ENCODE measurements at places on chromosomes 3 and 15.

DNA sequence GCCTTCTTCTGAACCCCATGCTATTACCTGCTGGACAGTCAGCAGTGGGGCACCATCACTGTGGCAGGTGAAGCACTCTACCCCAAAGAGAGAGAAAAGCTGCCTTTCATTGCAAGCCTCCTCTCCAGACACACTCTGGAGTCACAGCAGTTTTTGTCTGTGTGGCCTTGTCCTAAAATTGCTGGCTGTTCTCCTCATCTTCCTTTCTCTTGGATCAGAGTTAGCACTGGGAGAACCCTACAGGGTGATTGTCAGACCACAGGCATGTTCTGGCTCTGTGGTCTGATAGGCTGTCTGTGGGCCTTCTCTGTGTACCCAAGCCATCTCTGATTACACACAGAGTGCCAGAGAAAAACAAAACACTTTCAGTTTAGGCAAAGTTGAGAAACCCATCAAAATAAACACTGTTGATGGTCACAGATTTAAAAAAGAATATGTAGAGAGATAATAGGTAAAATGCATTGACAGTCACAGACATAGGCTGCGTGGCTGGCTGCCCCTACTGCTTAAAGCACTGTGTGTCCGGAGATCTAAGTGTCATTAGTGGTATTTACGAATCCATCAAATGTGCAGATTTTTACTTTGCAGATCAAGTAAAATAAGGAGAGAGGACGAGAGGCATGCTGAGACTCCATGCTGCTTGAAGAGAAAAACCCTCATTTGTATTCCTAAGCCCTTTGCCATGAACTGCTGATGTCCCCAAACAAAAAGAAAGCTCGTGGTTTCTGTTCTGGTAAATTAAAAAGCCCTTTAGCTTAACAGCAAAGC lies 689.9 kb downstream of the TUSC7 start:
- DNase-seq: no peak

GRCh38 chr15:70714565-70714964 lies 48.8 kb downstream of the UACA start:
- no peak for DNase-seq

GRCh38 chr3:55357796-55358195 lies 129.3 kb downstream of the WNT5A start:
- no peak for DNase-seq

GRCh38 chr3:34157491-34157890 lies 359.1 kb downstream of the PDCD6IP start:
- no peak for DNase-seq

DNA sequence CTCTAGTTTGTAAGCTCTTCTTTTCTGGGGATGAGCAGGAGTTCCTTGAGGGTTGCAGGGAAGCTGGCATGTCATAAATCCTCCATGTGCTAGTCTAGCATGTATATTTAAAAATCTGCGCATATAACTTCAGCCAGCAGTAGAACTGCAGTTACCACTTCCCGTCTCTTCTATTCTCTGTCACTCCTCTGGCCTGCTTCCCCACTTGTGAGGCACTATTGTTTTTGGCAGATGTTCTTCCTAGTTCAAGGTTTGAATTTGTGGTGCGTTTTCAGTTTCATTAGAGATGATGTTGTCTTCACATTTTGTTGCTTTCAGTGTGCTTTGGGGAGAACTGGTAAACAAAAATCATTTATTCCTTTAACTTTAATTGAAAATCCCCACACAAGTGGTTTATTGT lies 169.1 kb upstream of the ZPLD1 start:
- no peak for DNase-seq

GRCh38 chr3:105984837-105985236 lies 116.0 kb upstream of the CBLB start:
- DNase-seq: no peak

- DNase-seq: no peak
Measured at GRCh38 chr3:55172913-55173312, 245.1 kb upstream of the LRTM1 start.

- no peak for DNase-seq
Measured at GRCh38 chr15:94141802-94142201, 89.6 kb upstream of the MCTP2 start.

GRCh38 chr3:38588371-38588971 lies 61.0 kb downstream of the SCN5A start:
- DNase-seq: no peak

- no peak for DNase-seq
Measured at GRCh38 chr15:97652041-97652440, 308.5 kb upstream of the ARRDC4 start.

- DNase-seq: no peak
Measured at GRCh38 chr3:149487598-149488197, 13.2 kb downstream of the TM4SF4 start.

- no peak for DNase-seq
Measured at GRCh38 chr3:187673012-187673411, 2.8 kb upstream of the SST start.

DNA sequence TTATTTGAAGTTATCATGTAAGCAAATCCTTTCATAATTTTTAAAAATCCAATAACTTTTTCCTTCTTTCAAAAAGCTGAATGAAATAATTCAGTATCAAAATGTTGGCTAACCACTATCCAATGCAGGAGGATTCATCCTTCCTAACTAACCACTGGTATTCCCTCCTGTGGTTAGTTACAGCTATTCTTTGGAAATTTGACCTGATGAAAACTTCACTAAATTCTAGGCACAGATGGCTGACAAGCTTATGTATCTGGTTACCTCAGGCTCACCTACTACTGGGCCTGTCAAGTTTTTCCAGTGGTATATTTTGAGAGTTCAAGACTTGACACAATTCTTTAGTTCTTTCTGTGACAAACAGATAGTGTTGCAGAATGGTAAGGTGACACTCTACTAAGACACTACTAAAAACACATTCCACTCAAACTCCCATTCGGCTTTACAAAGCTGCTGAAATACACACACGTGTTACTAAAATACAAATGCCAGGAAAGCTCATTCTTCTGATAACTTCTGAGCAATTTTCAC lies 15.8 kb downstream of the NPTN start:
- DNase-seq: no peak

- DNase-seq: no peak
Measured at GRCh38 chr3:71709908-71710511, 15.2 kb downstream of the EIF4E3 start.

DNA sequence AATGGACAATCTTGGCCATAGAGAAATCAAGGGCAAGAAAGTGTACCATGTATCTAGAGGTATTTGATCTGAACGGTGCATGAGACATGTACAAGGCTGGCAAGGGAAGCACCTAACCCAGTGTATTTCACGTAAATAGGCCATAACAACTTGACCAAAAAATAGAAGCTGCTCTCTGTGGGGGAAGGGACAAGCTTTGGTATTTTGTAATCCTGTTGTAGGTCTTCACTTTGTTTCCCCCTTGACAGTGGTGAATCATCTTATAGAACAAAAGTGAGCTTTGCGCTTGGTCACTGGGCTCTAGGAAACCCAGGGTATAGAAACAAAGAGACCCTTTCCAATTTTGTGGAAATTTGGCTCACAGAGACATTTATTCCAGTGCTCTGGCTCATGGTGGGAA lies 21.0 kb downstream of the LARS2 start:
- DNase-seq: no peak

DNA sequence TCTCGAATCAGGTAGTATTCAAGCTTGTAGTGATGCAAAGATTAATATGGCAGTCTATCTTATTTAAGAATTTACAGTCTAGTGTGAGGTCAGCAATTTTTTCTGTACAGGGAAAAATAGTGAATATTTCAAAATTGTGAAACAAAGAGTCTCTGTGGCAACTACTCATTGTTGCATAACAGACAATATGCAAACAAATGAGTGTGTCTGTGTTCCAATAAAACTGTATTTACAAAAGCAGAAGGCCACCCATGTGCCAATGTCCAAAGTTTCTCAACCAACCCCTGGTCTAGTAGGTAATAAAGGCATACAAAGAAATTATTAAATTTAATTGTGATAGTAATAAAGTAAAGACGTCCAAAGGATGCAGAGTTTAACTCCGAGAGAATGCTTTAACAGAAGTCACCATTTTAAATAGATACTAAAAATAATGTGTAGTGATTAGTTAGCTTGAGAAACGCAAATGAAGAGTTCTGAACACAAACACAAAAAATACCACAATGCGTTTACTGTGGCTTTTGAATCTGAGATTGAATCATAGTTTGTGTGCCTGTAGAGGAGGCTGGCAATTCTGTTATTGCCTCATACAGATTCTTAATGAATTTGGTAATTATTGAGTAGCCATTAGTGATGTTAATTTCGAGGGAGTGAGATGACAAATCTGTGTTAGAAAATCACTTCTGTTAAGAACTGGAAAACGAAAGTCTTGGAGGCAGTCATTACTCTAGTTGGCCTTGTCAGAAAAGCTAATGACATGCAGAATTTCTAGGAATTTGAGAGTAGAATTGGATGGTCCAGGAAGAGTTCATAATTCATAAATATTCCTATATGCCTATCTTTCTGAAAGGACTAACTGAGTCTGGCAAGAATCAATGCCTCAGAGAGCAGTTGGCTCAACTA lies 48.7 kb downstream of the CADM2 start:
- no peak for DNase-seq

- DNase-seq: peak; percentile 73
Measured at GRCh38 chr3:32460031-32460749, 42.5 kb downstream of the CMTM6 start.

DNA sequence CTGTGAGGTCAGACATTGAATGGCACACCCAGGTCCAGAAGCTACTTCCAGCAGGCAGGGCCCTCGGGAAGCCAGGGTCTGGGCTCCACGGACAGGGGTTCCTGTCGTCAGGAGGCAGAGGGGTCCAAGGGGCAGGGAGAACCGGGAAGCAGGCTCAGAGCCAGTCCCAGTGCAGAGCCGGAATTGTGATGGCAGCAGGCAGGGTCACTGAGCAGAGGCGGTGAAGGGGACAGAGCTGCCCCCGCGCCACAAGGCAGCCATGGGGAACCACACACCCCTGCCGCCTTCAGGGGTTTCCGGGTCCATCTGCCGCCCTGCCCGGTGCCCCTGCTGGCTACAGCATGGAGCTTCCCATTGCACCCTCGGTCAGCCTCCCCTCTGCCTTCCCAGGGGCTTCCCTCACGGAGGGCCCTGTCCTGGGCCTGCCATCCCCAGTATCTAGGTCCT lies 136.9 kb downstream of the NSMCE3 start:
- DNase-seq: no peak

DNA sequence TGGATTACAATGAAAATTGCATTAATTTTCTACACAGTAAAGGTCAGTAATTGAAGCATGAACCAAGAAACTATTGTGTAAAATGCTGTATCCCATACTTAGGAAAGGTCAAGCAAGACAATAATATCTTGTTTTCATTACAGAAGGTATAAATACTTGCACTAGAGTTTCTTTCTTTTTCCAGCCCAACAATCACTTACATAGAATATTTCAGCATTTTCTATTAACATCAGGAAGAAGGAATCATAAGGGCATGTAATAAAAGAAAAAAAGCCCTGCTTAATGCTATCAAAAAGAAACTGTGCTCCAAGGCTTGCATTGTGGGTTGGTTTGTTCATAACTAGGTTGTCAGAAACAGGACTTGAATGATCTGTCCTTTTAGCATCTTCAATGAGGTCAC lies 215.1 kb downstream of the MCTP2 start:
- no peak for DNase-seq

Measured in effector memory CD4-positive, alpha-beta T cell (primary cell).